ENCODE measurements at places on chromosomes 12 and 14.

DNA sequence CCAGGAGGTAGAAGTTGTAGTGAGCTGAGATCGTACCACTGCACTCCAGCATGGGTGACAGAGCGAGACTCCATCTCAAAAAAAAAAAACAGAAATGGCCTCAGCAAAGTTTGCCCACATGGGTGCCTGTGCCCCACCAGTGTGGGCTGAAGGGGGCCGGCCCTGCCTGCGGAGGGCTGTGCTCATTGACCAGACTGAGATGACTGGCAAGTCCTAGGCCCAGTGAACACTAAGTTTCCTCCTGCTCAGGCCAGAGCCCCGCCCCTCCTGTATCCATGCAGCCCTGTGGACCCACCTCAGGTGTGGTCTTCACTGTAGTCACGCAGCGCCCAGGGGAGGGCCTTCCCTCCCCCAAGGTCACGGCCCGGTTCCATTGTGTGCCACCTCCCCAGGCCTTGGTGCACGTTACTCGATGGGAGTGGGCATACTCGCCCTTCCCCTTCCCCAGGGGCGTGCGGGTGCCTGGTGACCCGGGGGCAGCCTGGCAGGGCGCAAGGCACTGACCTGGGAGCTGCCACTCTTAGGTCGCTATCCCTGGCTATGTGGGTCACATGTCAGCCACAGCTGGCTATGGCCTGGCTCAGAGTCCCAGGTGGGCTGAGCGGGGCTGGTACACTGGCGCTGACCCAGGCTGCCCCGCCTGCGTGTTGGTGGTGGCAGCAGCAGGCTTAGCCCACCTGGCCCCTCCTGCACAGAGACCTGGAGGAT, 16.1 kb downstream of the INF2 start:
- no peak for DNase-seq

DNA sequence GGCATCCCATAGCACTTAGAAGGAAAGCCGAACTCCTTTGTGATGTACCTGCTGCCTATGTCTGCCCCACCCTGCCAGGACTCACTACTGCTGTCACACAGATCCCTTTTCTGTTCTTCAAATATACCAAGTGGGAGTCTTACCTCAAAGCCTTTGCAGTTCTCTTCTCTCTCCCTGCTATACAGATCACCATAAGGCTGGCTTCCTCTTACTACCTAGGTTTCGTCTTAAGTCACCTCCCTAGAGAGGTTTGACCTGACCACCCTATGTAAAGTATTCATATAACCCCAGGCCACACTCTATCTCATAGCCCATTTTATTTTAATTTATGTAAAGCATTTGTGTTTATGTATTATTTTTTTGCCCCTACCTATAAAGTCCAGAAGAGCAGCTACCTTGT, 117.6 kb downstream of the CRADD start:
- DNase-seq = no peak

DNA sequence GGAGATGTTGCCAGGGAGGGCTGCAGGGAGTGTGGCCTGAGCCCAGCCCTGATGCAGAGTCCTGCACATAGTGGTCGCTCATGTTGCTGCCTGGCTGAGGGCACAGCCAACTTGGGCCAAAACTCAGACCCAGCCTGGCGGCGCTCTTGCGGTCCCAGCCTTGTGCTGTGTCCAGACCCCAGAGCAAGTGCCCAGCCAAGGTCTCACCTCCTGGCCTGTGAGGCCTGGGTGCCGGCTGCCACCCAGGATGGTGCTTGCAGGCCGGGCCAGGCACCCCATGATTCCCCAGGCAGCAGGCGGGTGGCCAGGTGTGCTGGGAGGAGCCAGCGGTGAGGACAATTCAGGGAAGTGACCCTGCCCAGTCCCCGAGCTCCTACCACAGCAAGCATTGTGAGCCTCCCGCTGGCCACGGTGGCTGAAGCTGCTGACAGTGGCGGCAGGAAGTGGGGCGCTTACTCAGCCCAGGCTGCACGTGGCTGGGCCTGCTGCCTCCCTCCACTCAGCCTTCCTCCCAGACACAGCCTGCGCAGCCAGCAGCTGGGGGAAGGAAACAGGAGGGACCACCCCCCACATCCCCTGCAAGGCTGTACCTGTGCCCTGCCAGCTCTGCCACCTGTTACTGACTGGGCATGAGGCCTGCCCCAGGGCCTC, 17.7 kb upstream of the PGF start:
- no peak for DNase-seq

- no peak for DNase-seq
Observed at GRCh38 chr12:104452087-104452486, 4.7 kb upstream of the CHST11 start.

- DNase-seq = no peak
Observed at GRCh38 chr14:36270191-36270590, 50.2 kb downstream of the MBIP start.

DNA sequence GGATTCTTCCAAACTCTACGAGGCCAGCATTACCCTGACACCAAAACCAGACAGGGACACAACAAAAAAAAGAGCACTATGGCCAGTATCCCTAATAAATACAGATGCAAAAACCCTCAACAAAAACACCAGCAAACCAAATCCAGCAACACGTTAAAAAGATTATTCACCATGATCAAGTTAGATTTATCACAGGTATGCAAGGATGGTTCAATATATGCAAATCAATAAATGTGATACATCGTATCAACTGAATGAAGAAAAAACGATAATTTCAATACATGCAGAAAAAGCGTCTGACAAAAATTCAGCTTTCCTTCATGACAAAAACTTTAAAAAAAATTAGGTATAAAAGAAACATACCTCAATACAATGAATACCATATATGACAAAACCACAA, 99.9 kb downstream of the CEP83 start:
- DNase-seq = no peak

GRCh38 chr14:92516344-92516965, 2.9 kb downstream of the RIN3 start:
- DNase-seq = no peak

DNA sequence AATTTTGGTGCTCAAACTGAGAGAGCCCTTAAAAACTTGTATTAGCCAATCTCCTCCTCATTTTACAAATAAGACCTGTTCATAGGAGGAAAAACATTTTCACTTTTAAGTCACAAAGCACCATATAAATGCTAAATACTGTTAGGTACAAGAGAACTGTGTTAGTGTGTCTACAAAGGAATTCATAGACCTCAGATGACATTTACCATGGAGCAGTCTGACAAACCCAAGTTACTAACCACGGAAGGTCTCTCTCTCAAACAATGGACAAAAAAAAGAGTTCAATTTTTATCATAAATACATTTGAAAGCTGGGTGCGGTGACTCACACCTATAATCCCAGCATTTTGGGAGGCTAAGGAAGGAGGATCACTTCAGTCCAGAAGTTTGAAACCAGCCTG, 10.0 kb downstream of the SBNO1 start:
- DNase-seq = no peak

- no peak for DNase-seq
Observed at GRCh38 chr14:23621204-23621931, 14.8 kb upstream of the DHRS2 start.

GRCh38 chr12:116606397-116606796, 47.2 kb downstream of the MAP1LC3B2 start:
- no peak for DNase-seq

DNA sequence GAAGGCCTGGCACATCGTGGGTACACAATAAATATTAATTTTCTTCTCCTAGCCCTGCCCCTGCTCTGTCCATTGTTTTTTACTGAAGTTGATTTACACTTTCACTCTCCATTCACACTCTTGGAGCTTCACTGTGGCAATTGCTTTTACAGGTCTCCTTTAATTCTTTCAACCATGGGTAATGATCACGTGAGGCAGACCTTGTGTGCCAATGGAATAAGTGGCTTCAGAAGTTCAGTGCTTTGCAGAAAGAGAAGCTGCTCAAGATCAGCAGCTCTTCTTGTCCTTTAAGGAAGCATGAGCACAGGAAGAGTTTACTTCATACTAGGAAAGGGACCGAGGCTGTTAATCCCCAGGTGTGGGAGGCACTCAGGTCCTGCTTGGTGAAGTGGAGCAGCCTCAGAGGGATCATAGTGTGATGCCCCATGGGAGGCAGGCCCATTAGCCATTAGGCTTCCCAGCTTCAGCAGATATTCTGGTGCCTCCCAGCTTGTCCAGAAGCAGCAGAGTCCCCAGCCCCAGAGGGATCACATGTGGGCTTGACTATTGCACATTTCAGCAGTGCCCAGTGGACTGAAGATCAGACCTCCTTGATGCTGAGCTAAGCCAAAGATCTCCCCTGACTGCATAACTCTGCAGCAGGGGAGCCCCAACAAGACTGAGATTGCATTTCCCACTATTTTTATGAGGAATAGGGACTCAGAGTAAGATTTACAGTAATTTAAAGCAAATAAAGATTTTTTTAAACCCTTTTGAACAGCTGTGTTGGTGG, 5.0 kb upstream of the SLC35F4 start:
- DNase-seq = no peak

GRCh38 chr14:102525219-102525928, 15.8 kb upstream of the ANKRD9 start:
- DNase-seq = no peak

DNA sequence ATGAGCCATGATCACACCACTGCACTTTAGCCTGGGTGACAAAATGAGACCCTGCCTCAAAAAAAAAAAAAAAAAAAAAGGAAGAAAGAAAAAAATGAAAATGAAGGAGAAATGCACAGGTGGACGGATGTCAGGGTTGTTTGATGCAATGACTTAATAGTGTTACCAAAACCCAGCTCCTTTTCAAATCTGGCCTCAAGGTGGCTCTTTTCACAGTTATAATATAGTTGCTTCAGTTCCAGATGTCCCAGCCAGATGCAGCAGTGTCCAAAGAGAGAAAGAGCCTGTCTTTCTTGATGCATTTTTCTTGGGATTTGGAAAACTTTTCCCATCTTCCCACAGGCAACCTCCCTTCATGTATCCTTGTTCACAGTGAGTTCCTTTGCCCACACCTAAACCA, 36.5 kb downstream of the KCNMB4 start:
- no peak for DNase-seq

DNA sequence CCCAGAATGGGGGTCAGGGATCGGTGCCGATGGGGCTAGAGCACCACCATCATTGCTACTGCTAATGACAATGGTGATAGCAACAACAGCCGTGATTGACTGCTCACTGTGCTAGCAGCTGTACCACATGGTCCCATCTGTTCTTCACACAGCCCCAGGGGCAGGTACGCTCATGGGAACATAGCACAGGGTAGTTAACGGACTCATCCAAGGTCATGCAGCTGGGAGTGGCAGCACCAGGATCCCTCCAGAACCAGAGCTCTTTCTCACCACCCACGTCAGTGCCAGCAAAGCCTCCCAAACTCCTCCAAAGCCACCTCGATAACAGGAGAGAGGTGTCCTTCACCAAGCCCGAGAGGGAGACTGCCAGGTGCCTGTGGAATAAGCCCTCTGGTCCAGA, 11.2 kb upstream of the DYNC1H1 start:
- DNase-seq = no peak

DNA sequence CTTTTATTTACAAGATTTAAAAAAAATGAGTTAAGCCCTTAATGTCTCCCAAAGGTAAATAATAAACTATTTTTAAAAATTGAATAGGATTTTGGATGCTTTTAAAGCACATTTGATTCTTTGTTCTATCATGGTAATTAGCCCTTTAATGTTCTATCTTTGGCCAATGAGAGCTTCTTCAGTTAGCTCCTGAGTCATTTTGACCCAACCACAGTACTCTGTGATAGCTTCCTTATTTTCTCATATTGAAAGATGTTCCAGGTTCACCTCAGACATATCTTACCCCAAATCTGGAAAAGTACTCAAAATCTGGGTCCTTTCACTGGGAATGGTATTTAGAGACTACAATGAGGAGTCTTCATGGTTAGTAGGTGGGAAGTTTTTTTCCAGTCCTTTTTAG, 98.0 kb downstream of the MYRFL start:
- no peak for DNase-seq

DNA sequence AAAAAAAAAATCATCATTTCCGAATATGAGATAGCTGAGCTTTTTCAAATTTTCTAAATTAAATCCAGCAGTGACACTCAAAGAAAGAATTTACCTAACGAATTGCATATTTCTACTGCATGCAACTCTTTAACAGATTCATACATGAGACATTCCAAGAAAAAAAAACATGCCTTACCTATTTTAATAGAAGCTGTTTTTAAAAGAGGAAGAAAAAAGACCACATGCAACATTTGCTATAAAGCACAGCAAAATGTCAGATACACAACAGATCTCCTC, 18.5 kb downstream of the CORO1C start:
- DNase-seq = no peak

- DNase-seq = no peak
Observed at GRCh38 chr14:90023176-90023896, 38.5 kb upstream of the KCNK13 start.

GRCh38 chr14:42606839-42607238, 1000.2 kb downstream of the LRFN5 start:
- no peak for DNase-seq

DNA sequence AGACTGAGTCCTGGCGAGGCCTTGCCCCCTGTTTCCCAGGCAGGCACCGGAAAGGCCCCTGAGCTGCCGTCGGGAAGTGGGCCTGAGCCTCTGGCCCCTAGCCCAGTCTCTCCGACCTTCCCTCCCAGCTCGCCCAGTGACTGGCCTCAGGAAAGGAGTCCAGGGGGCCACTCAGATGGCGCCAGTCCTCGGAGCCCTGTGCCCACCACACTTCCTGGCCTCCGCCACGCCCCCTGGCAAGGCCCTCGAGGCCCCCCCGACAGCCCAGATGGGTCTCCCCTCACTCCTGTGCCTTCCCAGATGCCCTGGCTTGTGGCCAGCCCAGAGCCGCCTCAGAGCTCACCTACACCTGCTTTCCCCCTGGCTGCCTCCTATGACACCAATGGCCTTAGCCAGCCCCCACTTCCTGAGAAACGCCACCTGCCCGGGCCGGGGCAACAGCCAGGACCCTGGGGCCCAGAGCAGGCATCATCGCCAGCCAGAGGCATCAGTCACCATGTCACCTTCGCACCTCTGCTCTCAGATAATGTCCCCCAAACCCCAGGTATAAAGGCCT, 10.9 kb downstream of the TNS2 start:
- DNase-seq = no peak

DNA sequence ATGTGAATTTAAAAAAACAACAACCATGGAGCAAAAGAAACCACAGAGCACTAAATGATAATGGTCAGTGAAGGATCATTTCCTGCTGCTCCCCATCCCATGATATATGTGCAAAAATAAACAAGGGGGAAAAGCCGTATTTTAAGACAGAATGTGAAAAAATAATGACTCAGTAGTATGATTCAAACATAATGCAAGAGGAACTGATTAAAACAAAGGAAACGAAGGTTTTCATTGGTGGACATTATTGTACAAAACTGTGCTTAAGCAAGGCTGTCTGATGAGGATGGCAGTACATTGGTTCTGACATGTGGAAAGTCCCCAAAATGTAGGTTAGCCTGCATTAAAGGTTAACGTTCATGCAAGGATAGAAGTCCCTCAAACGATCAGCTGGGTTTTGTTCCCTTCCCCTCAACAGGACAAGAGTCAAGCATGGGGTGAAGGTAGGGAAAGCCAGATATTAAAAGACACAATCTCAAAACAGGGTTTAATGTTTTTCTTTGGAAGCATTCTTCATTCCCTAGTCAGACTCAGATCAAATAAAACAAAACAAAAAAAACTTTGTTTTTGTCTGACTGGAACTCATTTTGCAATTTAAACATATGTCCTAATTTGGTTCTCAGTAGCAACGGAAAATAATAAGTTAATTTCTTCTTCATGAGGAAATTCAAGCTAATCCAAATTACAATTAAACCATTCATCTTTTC, 26.3 kb upstream of the PTGDR start:
- DNase-seq = no peak

GRCh38 chr12:49805409-49805808, 22.8 kb downstream of the NCKAP5L start:
- no peak for DNase-seq

- no peak for DNase-seq
Observed at GRCh38 chr12:22518998-22519397, 25.3 kb downstream of the C2CD5 start.

All from stimulated activated CD4-positive, alpha-beta T cell treated with anti-CD3 and anti-CD28 coated beads, Interleukin-15, amount 100 ng/mL, for 48 hours (primary cell).